Retina (tissue), 1 donor: ENCODE measurements at places on chromosomes 16 and 17.
A peak's percentile ranks its signal among the peaks of the same experiment; 100 is the strongest.

DNA sequence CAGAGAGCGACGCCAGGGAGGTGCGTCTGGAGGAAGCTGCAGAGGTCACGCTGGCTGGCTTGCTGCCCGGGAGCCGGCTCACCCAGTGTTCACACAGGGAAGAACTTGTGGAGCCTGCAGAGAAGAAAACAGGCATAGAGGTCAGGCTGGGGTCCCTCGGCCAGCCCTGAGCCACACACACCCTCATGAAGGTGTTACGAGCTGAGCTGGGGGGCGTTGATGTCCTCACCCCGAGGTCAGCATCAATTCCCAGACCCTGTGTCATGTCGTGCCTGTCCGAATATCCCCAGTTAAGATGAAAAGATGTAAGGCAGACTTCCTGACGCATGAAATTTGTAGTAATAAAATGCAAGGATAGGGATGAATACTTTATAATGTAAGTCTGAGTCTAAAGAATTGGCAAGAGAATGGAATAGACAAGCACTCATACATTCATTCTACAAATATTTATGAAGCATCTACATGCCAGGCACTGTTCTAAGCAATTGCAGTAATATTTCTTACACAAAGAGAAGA is 77.1 kb downstream of the USP31 start:
- DNase-seq, result peak; percentile 23

DNA sequence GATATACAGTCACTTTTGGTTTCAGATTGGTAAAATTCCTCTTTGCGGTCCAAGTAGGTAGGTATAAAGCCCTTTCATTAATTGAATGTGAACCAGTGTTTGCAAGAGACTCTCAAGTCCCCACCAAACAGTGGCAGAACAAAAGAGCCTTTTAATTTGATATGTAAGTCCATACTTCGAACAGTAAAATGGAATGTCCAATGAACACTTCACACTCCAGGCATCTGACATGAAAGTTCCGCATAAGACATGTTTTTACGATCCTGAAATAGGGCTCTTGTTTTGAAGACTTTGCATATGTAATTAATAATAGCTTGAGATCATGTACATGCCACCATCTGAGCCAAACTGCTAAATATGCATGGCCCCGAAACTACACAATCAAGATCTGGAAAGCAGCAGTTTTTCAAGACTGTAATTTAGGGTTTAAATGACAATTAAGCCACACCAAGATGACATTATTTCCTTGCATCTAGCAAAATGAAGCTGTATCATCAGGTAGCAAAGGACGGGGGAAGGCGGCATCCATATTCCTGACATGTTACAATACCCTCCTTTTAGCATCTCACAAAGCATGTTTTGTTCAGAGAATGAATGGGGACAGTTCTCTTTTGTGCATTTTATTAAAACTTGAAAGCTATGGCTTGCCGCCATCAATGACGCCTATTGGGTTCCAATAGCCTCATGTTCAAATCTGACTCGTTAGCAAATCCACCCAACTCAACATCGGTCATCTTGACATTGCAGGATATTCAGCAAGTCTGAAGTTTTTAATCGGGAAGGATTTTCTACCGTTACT is 39.4 kb downstream of the LITAF start:
- no peak for DNase-seq

DNA sequence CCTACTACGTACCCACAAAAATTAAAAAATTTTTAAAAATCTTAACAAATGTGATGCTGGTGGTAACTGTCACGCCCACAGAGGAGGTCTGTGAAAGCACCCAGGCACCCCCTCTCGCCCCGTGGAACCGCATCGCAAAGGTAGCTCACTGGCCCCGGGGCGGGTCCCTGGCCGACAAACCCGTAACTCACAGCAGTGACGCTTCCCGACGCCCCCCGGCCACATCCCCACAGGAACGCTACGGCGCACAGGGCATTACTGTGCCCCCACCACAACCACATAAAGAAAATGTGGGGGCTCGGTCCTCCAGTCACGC is 366 bp downstream of the ANKS3 start:
- no peak for DNase-seq

DNA sequence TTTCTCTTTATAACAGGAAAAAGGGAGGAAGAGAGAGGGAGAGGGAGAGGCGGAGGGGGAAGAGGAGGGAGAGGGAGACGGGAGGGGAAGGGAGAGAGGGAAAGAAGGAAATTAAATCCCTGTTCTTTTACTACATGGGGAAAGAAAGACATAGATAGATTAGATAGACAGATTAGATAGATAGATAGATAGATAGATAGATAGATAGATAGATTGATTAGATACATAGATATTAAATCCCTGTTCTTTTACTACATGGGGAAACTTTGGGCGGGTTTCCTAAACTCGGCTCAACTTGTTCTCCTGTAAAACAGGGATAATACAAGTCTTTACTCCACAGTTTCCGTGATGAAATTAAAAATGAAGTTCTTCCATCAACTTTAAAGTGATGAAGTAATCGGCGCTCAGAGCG is 661 bp downstream of the RFWD3 start:
- no peak for DNase-seq

DNA sequence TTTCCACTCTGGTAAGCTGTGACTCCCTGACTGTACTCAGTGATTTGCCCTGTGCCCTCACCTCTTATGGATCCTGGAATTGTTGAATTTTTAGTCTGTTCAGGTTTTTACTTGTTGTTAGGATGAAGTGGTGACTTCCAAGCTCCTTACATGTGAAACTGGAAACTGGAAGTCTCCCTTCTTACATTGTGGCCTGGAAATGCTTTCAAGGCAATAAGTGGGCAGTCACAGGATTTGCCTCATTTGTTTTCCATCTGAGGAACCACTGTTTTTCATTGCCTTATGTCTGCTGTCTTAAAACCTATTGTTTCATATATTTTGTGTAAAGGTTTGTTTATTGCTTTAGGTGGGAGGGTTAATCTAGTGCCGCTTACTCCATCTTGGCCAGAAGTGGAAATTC is 155.8 kb downstream of the CYB561 start:
- no peak for DNase-seq

DNA sequence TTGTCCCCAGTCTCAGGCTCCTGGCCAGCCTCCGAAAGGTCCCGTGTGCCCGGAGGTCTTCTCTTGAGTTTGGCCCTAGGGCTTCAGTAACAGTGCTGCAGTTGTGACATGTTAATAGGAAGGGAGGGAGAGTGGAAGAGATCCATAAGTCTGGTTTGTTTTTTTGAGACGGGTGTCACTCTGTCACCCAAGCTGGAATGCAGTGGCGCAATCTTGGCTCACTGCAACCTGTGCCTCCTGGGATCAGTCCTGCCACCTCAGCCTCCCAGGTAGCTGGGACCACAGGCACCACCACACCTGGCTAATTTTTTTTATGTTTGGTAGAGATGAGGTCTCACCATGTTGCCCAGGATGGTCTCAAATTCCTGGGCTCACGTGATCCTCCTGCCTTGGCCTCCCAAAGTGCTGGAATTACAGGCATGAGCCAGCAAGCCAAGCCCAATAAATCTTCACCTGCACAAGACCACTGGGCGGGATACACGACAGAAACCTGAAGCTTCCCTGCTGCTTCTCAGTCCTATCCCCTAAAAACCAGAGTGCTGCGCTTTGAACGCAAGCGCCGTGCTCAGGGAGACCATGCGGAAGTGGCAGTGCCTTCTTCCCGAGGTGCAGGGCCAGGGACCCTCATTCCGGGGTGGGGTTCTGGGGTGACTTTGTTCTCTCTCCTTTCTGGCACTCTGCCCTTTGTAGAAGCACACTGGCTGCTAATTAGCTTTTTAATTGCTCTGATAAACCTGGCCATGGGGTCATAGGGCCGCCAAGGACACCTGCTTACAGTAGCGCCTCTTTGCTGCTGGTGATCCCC is 10.9 kb downstream of the TRAF7 start:
- no peak for DNase-seq

GRCh38 chr17:80486692-80487091 is 10.3 kb upstream of the NPTX1 start:
- DNase-seq, result peak; percentile 50
